Hematopoietic multipotent progenitor cell (in vitro differentiated cells): ENCODE measurements at places on chromosomes 1 and 21.

DNA sequence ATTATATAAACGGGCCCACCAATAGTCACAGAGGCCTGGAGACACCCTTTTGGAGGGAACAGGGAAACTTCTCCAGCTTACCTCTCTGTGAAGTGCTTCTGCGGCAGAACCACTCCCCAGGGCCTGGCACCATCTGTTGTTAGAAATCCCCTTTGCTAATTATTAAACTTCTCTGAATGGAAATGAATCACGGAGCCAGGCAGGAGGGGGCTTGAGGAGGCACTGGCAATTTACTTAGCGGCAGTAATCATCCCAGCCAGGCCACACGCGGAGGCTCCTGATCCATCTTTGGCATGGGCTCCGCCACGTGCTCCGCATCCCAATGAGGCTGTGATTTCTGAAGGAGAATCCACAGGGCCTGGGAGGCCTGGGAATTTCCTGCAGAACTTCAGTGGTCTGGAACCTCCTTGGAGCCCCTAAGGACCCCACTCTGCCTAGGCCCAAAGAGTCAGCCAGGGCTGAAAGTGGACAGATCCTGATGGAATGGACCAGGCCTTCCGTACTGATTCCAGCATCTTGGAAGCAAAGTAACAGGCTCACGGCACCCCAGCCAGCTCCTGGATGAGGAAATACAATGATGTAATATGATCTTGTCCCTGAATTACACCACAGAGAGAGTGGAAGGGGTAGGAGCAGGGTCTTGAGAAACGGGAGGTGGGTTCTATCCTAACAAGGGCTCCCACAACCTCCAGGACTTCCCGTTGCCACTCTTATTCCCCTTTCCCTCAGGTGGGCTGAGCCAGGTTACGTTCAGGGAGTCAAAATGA lies 62.3 kb downstream of the GRIK3 start:
- no peak for DNase-seq

GRCh38 chr1:224273641-224274040 lies 56.3 kb downstream of the NVL start:
- DNase-seq: no peak

DNA sequence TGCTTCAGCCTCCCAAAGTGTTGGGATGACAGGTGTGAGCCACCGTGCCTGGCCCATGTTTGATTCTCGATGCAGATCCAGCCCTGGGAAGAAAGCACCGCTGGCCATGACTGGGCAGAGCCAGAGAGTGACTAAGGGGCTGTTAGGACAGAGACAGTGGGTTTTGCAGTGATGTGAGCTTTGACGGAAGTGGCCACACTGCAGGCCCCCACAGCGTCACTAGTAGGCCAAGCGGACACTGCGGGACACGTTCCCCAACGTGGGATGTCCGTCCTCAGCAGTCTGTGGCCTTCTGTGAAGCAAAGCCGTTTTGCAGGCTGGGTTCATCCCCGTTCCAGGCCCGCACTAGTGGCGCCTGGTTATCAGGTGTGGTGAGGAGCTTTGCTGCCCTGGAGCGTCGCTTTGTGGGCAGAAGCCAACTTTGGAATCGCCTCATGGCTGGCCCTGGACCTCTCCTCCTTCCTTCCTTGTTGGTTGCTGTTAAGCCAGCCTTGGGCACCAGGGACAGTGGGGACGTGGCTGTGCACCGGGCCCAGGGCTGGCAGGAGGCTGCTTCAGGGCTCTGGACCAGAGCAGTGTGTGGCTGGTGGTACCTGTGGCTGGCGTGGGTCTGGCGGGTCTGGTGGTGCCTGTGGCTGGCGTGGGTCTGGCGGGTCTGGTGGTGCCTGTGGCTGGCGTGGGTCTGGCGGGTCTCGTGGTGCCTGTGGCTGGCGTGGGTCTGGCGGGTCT lies 41.2 kb downstream of the SKI start:
- DNase-seq: no peak

GRCh38 chr1:107865627-107866026 lies 99.4 kb downstream of the VAV3 start:
- DNase-seq: no peak

DNA sequence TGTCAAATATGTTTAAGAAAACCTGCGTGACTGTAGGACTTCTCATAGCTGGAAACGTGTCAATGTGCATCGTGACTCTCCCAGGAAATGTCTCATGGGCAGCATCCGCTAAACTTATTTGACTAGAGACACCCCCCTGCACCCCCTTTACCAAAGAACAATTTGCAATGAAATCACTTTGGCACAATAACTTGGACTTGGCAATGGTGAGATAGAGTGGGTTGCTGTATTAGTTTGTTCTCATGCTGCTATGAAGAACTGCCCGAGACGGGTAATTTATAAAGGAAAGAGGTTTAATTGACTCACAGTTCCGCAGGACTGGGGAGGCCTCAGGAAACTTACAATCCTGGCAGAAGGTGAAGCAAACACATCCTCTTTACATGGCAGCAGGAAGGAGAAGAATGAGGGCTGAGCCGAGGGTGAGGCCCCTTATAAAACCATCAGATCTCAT lies 13.8 kb downstream of the CLDN14 start:
- DNase-seq: no peak

GRCh38 chr1:166914111-166914510 lies 38.0 kb upstream of the TADA1 start:
- DNase-seq: no peak

- no peak for DNase-seq
These were observed 482.0 kb downstream of the SETD4 start for GRCh38 chr21:35578347-35578782.

DNA sequence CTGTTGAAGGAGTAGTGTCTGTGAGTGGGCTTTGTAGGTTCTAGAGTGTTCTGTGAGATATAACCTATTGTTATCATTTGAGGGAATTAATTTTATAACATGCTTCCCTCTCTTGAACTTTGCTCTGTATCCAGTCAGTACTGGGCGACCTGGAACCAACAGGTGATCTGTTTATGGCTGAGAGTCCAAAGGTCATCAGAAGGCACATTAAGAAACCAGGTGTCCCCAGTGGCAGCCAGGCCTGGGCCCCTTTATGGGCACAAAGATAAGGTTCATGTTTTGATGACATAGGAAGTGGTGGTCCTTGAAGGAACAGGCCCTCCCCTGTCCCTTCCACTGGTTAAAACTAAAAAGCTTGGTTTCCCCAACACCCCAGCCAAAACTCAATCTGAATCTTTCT lies 61.1 kb downstream of the FHAD1 start:
- no peak for DNase-seq

DNA sequence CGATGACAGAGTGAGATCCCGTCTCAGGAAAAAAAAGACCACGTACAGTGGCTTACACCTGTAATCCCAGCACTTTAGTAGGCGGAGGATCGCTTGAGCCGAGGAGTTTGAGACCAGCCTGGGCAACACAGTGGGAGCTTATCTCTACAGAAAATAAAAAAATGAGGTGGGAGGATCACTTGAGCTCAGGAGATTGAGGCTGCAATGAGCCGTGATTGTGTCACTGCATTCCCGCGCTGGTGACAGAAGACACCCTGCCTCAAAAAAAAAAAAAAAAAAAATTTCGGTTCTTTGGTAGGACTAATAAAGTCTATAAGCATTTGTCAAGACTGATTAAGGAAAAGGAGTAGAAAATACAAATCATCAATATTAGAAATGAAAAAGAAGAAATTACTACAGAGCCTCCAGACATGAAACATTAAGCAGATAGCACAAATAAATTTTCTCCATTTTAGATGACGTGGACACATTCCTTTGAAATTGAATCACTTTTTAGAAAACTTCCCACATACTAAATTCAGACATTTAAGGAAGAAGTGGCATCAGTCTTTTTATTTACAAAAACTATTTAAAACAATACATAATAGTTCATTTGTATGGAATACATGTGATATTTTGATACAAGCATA lies 30.4 kb downstream of the MORC3 start:
- no peak for DNase-seq

DNA sequence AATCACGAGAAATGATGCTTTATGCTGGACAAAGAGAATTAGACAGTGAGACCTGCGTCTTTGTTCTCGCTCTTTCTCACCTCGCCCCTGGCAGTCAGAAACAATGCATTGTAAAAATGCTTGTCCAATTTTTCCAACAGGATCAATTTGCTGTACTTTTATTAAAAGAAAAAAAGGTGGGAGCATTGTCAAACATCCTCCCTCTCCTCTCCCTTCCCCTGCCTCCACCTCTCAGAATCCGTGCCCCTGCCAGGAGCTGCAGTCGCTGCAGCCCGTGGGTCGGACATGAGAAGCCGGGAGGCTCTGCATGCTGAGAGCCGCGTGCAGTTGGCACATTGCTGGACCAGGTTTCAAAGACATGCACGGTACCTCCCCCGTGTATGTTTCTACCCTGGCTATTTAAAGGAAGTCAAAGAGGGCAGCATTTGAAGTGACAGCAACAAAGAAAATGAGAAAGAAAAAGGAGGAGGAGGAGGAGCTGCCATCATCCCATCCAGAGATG lies 161.0 kb upstream of the KAZN start:
- no peak for DNase-seq

GRCh38 chr1:92851729-92852128 lies 19.9 kb downstream of the RPL5 start:
- DNase-seq: peak; percentile 6

DNA sequence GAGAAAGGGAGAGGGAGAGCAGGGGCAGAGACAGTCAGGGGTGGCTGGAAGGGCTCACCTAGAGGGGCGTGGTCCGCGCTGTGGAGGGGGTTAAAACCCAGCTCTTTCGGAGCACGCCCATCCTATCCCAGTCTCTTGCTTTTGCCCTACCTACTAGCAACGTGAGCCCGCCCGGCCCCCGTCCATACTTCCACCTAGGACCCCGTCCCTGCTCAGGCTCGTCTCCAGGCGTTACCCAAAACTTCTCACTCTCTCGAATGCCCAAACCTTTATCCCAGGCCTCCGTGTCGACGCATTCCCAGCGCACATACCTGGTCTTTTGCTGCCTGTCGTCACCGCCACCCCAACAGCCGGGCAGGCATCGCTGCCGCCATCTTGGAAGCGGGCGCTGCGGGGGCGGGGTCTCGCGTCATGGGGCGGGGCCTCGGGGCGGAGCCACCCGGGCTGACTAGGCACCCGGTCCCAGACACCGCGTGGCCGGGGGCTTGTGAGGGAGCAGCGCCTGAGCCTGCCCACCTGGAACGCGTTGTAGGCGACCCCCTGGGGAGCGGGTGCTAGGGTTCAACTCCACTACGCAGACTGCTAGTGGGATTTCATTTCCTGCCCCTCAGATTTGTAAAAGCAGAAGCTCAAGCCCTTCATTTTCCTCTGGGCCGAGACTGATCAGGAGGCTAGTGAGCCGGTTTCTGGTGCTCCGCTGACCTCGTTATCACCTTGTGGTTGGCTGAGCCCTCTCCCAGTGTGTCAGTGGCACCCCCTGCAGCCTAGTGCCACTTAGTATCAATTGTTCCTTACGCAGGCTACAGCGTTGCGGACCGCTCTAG lies at the start of gene B4GALT3:
TSS of gene B4GALT3 (minus strand) at position 396 of the 824 bp plus-strand sequence. CDS start 1,447 bp downstream, outside the sequence.
- peak; percentile 87 for DNase-seq

- no peak for DNase-seq
These were observed 50.3 kb upstream of the CTPS1 start for GRCh38 chr1:40929155-40929554.

DNA sequence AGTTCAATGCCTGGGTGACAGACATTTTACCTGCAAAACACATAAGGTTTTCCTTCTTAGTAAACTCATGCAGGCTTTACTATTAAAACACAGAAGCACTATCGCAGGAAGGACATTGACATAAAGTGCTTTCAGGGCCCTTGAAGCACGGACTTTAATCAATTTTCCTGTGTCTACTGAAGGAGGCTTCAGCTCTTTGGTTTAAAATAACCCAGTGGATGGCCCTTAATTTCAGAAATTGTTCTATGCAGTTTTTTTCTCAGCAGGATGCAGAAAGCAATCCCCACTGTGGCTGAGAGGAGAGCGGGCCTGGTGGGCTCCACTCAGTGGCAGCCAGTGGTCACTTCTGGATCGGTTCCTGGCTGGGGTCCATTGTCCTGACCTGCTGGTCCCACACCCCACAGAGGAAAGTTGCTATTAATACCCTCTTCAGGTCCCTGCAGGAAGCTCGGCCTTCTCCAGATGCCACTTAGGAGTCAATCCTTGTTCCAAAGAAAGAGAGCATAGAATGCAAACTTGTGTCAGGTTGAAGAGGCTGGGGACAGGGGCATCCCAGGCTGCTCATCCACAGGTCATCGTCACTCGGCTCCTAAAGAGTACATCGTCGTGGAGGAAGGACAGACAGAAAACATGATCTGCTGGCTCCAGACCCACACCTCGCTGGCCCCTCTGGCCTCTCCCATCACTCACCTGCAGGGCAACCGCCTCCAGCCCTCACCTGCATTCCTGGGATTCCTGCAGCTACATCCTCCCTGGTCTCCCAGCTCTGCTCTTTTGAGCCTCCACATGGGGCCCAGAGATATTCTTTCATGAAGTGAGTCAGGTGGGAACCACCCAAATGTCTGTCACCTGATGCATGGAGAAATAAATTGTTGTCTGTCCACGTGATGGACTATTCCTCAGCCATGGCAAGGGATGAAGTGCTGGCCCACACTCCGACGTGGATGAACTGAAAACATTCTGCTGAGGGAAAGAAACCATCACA lies 153.1 kb downstream of the PSMG1 start:
- no peak for DNase-seq

DNA sequence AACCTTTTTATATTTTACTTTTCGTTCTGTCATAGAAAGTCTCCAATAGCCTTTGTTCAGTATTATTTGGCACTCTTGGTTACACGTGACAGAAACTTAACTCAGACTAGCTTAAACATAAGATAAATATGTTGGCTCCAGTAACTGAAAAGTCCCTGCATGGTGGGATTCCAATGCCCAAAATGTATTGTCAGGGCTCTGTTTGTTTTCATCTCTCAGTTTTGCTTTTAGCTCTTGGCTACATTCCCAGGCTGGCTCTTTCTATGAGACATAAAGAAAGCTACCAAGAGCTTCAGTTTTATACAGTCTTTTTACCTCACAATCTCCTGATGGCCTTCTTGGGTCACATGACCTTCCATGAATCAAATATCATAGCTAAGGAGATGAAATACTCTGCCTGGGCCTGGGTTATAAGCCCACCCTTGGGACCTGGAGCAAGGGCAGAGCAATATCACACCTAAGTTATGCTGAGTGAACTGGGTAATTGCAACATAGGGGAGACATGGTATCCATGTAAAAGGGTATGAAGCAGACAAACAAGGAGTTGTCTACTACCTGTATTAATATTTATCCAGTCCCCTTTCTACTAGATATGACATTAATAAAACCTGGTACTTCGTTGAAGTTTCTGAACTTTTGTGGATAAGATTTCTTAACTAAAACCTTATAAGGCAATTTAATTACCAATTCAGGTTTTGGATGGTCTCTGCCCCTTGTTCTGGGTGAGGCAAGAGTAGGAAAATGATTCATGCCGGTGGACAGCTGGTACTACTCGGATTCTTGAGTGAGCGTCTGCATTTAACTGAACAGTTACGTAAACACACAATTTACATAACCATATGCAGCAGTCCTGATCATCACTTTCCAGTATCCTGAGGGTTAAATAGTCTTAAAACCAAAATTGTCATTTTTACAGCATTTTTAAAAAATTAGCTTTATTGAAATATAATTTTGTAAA lies 442.3 kb downstream of the GPATCH2 start:
- no peak for DNase-seq

DNA sequence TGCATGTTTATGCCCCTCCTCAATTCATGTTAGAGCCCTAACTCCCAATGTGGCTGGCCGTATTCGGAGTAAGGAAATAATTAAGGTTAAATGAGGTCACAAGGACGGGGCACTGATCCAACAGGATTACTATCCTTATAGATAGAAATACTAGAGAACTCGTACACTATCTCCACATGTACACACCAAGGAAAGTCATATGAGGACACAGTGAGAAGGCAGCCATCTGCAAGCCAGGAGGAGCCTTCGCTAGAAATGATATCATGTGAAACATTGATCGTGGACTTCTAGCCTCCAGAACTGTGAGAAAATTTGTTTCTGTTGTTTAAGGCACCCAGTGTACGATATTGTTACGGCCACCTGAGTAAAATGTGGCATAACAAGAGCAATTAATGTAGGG lies 79.7 kb downstream of the FAF1 start:
- DNase-seq: no peak
